ENCODE measurements at places on chromosomes 5 and 9.

GRCh38 chr5:84724683-84725082 is 340.0 kb upstream of the EDIL3 start:
- DNase-seq: no peak

- DNase-seq: no peak
These were observed 48.1 kb downstream of the FOCAD start for GRCh38 chr9:20732118-20732517.

- no peak for DNase-seq
These were observed 161.0 kb downstream of the PBX3 start for GRCh38 chr9:125908136-125908535.

DNA sequence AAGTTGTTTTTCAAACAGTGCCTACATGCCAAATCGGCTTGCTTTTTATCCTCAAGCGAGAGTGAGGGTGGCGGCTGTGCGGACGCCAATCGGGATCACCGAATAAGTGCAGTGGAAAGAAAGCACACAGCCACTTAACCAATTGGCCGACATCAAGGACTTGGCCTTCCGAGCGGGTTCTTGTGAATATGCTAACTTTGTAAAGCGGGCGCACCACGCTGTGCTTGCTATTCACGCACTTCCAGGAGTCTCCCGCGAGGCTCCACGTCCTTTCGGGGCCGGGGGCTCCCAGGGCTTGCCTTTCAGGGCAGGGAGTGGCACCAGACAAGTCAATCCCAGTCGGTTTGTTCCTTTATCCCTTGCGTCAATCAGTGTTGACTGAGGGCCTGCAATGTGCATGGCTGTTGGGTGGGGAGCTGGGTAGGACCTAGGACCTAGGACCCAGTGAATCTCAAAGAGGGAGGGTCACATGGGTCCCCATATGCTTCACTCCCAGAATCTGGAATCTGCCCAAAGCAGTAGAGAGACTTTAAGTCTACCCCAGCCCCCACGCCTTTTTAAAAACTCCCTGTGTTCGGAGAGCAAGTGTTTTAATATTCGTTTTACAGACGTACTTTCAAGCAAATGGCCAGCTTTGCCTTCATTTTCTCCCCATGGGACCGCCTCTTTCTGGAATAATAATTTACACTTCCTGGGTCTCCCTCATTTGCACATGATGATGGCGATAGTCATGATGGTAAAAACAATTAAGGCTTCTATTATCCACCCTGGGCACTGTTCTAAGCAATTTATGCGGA is 2.0 kb upstream of the GCNT4 start:
- no peak for DNase-seq

DNA sequence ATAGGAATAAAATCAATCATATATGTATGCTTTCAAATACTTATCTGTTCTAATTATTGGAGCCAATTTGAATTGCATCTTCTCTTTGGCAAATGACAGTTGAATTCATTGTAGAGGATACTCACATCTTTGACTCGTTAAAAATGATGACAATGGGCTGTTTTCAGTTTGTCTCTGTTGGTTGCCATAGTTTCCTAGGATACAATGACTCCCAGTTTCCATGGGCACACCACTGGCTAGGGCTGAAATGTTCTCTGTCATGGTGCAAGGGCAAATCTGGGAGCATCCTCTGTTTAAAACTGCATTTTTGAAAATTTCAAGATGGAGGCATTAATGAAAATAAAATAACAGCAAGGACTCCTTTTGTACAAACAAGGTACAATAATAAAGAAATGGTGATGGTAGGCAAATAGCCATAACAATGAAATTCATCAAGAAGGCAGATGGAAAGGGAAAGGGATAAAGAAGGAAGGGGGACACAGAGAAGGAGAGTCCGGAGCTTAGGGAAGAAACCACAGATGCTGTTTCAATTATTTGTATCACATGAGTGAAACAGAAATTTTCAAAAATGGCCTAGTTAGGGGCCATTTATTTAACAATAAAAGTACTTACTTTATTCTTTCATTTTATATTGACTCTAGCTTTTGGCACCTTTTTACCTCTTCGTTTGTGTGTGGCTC is 378.8 kb upstream of the SEMA6A start:
- no peak for DNase-seq

GRCh38 chr9:134936346-134937163 is 18.8 kb upstream of the FCN1 start:
- DNase-seq: no peak

GRCh38 chr5:252546-252945 is 18.9 kb upstream of the PDCD6 start:
- no peak for DNase-seq

DNA sequence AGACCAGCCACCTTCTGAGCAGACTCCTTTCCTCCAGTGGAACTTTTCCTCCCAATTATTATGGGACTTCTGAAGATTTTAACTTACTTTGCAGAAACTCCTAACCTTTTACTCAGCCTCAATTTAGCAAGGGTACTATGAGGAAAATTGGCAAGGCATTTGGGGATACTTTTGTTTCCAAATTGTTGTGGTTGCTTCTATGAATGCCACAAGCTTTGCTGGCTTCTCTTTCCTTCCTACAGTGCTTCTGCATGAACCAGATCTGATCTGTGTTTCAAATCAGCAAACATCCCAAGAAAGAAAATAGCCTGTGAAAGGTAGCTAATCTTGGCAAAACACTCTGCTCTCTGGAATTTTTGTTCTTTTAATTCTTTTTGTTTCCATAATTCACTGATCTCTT is 57.3 kb upstream of the TAF11L2 start:
- DNase-seq: no peak

- DNase-seq: no peak
These were observed 99.1 kb downstream of the ENC1 start for GRCh38 chr5:74541381-74541781.

DNA sequence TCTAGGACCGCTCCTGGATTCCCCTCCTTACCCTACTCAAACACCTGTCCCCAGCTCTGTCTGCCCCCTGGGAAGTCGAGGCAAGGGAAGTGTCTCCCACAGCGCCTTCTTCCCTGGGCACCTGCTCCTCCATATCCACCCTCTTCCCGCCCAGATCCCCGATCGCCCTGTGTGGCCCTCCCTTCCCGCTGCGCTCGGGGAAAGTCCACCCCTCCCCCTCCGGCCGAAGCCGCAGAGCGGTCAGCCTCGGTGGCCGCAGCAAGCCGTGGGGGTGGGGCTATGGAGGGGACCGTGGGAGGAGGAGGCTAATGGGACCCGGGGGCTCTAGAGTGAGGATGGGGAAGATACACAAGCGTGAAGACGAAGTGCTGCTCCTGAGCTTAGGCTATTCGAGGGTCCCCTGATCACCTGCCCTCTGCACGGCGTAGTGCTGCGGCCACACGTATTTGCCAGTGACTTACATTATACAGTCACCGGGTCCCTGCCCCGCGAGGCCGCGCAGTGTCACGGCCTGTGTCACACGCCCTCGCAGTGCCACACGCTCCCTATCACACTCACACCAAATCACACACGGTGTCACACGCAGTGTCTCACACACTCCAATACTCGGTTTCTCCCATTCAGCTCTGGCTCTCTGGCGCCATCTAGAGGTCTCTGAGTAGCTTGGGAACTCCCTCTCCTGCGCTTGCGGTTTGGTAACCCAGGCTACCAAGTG is 658 bp upstream of the PCDH1 start:
- DNase-seq: peak; percentile 77

- no peak for DNase-seq
These were observed 244.2 kb upstream of the PIK3R1 start for GRCh38 chr5:67971223-67971830.

DNA sequence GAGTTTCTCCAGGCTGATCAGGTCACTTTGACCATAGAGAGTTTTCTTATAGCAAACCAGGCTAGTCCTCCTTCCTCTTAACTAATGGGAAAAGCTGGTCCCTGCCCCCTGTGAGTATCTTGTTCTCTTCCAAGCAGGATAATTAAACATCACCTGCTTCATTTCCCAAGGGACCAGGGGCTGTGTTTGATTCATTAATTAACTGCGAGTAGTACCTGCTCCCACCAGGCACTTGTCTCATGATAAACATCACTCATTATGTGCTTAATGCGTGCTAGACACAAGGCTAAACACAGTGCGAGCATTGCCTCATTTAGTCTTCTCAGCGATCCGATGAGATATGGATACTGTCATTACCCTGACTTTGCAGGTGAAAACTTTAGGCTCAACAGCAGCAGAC is 1.7 kb upstream of the FAM163B start:
- no peak for DNase-seq

GRCh38 chr5:150122536-150123481 is 32.8 kb downstream of the PDGFRB start:
- no peak for DNase-seq

DNA sequence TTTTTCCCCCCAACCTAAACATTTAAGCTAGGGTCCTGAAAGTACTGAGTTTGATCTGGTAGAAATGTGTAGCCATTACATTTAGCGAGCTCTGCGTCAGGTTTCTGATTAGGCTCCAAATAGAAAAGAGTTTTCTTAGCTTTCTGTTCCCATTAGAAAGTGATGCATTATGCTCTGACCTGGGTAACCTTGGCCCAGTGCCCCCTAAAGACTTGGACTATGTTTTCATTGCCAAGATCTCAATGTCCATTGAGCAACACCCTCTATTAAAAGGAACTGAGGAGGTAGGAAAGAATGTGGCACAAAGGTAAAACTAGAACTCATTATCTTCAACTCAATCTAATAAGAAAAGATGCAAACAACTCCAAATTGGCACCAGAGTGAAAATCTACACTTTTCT is 358.9 kb upstream of the PCSK5 start:
- no peak for DNase-seq

GRCh38 chr5:132050661-132051552 is 9.5 kb upstream of the IL3 start:
- DNase-seq: no peak

Measured in stimulated activated CD4-positive, alpha-beta T cell treated with anti-CD3 and anti-CD28 coated beads, Interleukin-1b, Interleukin-23, amount 100 ng/mL, for 24 hours (primary cell).